Mesenteric fat pad (tissue), 1 donor: ENCODE measurements at places on chromosomes 7 and 10. TPM values are rescaled to one million over a fixed set of nuclear protein-coding genes. Genes with fewer than 3 reads are reported as not detected.

DNA sequence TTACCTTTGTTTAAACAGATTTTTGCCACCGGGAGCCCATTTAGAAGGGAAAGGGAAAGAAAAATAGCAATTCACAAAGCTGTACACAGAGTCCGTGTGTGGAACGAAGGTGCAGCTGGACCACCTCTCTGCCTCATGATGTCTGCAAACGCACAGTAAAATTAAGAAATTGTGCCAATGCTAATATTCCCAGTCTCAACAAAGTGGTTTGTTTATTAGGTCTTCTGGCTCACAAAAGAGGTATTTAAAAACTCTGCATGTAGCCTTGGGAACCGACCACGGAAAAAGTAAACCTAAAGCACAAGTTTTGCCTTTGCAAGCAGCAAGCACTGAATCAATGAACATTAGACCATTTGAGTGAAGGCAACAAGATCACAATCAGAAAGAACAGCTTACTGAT lies 57.7 kb downstream of the CREB3L2 start:
- no peak for DNase-seq

DNA sequence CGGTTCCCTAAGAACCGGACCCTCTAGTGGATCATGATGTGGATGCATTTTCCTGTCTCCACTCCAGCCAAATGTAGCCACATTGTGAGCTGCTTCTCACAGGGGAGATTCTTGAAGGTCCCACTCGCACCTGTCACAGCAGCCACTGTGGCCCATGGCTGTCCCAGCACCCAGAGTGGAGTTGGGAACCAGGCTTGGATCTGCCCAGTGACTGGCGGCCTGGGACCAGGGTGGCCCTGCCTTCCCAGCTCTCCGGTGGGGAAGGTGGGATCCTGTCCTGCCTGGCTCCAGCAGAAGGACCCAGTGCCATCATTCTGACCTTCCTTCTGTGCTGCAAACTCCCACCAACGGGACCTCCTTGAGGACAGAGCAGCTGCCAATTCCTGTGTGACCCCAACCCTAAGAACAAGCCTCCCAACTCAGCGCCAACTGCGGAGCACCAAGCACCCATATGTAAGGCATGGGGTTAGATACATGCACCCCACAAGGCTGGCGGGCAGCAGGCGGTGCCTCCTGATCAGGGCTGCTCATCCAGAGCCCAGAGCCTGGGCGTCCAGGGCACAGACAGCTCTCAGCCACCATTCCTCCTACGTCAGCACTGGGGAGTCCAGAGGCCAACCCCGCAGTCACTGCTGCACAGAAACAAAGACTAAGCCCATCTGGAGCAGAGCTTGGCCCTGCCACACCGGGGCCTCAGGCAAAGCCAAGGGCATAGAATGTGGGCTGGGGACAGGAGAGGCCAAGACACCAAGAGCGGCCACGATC lies 28.8 kb downstream of the EBF3 start:
- DNase-seq, result peak; percentile 74

DNA sequence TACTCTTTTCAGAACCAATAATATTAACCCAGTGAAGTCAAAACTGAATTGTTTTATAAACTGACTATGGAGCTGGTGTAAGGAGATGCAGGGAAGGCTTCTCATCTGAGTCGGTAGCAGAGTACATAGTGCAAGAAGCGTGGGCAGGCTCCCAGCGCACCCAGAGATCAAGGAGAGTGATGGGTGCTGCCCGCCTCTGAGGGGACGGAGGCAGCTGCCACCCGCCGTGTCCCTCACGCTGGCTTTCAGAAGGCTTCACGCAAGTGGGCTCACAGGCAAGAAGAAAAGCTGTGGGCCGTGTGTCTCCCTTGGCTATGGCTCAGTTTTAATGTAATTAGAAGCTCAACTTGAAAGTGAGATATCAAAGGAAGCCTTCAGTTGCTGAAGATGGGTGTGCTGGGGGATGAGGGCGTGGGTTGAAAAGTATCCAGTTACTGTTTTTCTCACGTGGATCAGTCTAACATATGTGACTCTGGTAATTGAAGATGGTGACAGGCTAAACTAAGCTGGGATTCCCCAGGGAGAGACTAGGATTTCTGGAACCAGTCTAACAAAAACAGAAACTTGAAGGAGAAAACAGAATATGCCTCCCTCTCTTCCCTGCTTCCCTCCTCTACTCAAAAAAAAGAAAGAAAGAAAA lies 159.9 kb downstream of the MGMT start:
- DNase-seq, result no peak

DNA sequence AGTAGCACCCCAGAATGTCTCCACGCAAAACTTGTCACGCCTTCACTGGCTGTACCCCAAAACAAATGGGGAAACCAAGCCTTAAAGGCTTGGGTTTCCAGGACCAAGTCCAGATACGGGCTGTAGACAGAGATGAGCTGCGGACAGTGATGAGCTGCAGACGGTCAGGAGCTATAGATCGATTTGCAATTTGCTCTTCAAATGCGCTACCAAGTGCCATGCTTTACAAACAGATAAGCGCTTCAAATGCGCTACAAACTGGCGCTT lies 658 bp upstream of the SGCE start:
- no peak for DNase-seq

DNA sequence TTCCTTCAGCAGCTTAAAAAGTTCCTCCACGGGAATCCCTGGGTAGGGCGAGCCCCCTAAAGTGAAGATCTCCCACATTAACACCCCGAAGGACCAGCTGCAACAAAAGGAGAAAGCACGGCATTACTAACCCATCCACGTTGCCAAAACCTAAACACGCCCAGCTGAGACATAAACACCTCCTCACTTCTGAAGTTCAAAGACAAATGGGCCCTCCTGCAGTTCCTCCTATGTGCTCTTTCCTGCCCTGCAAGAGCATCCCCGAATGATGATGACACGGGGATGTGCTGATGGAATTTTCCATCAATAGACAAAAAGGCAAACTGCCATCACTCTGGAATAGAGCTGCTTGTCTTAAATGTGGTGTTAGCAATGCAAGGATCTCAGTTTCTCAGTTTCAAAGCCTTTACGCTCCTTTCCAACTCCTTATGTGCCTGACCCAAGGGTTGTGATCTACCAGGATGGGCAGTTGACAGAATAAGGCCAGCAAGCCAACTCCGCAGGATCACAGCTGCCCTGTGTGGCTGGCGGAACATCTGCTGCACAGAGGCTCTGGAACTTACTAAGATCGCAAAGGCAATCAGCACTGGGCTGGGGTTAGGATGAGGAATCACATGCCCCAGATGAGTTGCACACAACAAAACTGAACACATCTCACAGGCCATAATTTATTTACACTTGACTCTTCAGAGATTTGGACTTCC lies 112.7 kb downstream of the FGFR2 start:
- no peak for DNase-seq

DNA sequence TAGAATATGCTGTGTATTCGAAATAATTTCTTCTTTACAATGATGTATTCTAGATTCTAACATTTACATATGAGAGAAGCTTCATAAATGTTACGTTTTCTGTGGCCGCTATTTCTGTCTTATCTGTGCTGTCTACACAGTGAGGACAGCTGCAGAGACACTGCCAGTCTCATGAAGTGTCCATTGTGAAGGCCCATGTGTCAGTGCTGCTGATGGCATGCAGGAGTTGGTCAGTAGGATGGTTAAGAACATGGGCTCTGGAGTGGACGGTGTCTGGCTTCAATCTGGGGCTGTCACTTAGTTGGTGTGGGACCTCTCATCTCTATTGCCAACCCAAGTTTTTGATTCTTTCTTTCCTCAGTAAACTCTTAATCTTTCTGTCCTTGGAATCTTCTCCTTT lies 137.3 kb downstream of the SDK1 start:
- DNase-seq, result no peak

DNA sequence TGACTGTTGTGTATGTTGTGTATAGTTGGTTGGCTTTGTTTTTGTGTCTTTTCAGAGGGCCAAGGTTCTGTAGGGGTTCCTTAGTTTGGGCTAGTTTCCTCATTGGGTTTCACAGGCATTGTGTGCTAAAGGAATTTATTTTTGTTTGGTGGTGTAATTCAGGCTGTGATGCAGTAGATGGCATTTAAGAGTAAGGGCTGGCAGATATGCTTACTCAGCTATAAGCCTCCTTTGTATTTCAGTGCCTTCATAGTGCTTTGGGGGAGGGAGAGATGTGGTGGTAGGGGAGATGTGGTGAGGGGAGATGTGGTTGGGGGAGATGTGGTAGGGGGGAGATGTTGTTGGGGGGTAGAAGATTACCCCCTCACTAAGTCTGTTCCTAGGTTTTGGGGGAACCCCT lies 91.7 kb downstream of the SLC25A40 start:
- no peak for DNase-seq

DNA sequence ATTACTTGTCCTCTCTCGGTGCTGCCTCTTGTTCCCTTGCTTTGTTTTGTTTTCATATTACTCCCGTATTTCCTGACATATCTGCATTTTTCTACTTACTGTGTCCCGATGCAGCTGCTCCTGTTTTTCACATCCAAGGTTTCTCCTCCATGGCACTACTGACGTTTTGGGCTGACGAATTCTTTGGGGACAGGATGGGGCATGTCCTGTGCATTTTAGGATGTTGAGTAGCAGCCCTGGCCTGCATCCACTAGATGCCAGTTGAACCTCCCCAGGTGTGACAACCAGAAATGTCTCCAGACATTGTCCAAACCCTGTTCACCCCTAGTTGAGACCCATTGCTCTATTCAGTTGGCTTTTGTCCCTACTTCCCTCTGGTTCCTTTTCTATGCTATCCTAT lies 12.4 kb downstream of the ZNF789 start:
- DNase-seq, result no peak

- no peak for DNase-seq
Measured at GRCh38 chr10:3452173-3452626, 279.6 kb upstream of the PITRM1 start.

- DNase-seq, result no peak
Measured at GRCh38 chr7:10708447-10708846, 265.2 kb upstream of the PHF14 start.

DNA sequence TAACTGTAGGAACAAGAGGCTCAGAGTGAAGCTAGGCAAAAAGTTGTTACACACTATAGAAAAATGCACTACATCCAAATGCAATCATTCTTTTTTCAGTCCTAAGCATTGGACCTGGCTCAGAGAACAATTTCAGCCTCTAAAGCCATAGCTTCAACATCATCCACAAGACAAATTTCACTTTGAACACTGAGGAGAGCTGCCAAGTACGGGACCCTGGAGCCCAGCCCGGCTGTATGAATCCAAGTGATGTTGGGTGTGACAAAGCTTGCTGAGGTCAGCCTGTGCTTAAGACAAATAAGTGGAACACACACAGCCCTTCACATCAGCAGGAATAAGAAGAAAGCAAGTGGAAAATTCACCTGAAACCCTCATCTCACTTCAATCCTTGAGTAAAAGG lies 233.1 kb upstream of the PFKP start:
- DNase-seq, result no peak

DNA sequence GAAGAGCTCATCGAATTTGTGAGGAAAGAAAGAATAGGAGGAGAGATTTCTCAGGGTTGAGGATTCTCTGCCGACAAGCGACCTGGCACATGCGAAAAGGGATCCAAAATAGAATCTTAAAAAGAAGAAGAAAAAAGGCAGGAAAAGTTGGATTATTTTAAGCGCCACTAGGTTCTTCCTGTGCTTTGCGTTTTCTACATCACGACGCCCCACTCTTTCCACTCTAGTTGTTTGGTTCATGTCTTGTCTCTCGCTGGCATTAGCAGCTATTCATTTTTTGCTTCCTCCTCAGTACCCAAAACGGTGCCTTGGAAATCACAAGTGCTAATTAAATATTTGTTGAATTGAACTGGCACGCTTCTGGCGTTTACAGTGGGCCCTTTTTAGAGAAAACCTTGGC lies 674 bp upstream of the FRA10AC1 start:
- no peak for DNase-seq

GRCh38 chr7:10418985-10419384 lies 554.7 kb upstream of the PHF14 start:
- no peak for DNase-seq

- DNase-seq, result no peak
Measured at GRCh38 chr7:49597805-49598204, 175.6 kb upstream of the VWC2 start.

- no peak for DNase-seq
Measured at GRCh38 chr10:126242397-126243260, 145.6 kb downstream of the ADAM12 start.

DNA sequence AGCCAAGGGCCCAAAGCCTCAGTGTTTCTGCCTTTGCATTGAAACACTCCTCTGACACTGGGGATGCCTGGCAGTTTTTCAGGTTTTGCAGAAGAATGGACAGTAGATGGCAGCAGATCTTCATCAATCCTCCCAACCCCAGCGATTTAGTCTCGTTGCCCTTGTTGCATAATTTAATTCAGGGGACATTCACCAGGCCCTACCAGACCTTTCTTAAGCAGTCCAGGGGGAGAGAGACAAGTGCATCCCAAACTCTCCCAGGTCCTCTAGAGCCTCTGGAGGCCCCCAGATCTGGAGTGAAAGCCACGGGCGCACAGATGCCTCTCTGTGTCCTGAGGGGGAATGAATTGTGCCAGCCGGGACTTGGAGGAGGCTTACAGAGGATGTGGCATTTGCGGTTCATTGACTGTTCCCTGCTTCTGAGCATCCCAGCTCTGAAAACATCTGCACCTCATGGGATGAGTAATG lies 29.6 kb downstream of the MINDY4 start:
- no peak for DNase-seq

- no peak for DNase-seq
Measured at GRCh38 chr7:37081436-37081835, 357.1 kb upstream of the AOAH start.

DNA sequence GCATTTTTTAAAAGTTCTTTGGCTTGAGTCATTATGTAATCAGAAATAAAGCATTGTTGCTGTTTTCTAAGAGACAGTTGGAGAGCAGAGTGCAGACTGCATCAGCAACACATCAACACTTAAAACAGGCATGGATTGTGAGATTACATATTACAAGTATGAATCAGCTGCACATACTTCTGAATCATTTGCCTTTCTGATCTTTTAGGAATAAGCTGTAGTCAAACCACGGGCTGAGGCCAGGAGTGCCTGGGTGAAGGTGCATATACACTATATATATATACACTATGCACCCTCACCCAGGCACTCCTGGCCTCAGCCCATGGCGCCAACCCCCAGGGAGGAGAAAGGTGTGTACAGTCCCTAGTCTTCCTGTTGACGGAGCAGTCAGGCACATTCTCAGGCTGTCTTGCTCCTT lies 52.4 kb upstream of the DLX6 start:
- no peak for DNase-seq

GRCh38 chr10:3779158-3779741 lies 5.8 kb downstream of the KLF6 start:
- no peak for DNase-seq

- peak; percentile 87 for DNase-seq
Measured at GRCh38 chr7:150942001-150942590, 36.0 kb downstream of the KCNH2 start.

Gene HECW1
- 2.6 TPM for total RNA-seq

Gene LRRD1
- total RNA-seq, result not detected

Gene PNLIPRP3
- not detected for total RNA-seq

Gene GHRHR
- not detected for total RNA-seq

Gene FZD8
- 13.0 TPM for total RNA-seq

Gene TBC1D12
- 13.2 TPM for total RNA-seq

Gene HTR5A
- total RNA-seq, result not detected

Gene DKK1
- 11.4 TPM for total RNA-seq

Gene FAM237B
- total RNA-seq, result not detected
